ENCODE measurements at places on chromosomes 16 and 17. TPM values are rescaled to one million over a fixed set of nuclear protein-coding genes. Genes with fewer than 3 reads are reported as not detected.
A peak's percentile ranks its signal among the peaks of the same experiment; 100 is the strongest.

The HYDIN gene
- total RNA-seq = not detected

The KRTAP16-1 gene
- not detected for total RNA-seq

The CDH1 gene
- total RNA-seq = 612 TPM

The PLEKHM1 gene
- 45.4 TPM for total RNA-seq

The PLCD3 gene
- total RNA-seq = 44.4 TPM

The GAST gene
- not detected for total RNA-seq

The P2RX1 gene
- total RNA-seq = 3.9 TPM

- DNase-seq = peak; percentile 50
Measured at GRCh38 chr17:19304209-19304608, 58.3 kb downstream of the B9D1 start.

DNA sequence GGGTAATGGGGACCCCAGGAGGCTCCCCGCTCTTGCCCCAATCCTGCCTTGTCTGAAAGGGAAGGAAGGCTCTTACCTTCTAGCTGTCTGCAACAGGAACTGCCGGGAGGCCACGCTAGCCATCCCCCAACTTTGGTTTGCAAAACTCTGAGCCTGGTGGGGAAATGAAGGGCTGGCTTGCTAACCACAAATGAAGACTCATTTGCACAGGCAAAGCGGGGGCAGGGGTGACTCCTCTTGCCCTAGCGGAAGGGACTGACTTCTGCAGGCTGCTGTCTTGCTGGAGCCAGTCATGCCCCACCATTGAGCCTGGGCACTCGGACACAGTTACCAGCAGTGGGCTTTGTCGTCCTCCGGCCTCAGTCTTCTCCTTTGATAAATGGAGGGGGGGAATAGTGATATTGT, 52.6 kb downstream of the PLCG2 start:
- peak; percentile 91 for DNase-seq

DNA sequence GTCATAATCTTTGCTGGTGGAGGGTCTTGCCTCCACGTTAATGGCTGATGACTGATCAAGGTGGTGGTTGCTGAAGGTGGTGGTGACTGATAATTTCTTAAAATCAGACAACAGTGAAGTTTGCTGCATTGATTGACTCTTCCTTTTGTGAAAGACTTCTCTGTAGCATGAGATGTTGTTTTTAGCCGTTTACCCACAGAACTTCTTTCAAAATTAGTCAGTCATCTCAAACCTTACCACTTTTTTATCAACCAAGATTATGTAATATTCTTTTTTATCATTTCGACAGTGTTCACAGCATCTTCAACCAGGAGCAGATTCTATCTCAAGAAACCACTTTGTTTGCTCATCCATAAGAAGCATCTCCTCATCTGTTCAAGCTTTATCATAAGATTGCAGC, 5.9 kb downstream of the UQCRC2 start:
- no peak for DNase-seq

- DNase-seq = no peak
Measured at GRCh38 chr17:5705081-5705875, 121.0 kb upstream of the NLRP1 start.

GRCh38 chr16:85197611-85198566, 85.6 kb upstream of the CIBAR2 start:
- no peak for DNase-seq

- DNase-seq = peak; percentile 29
Measured at GRCh38 chr17:39744075-39744835, 6.5 kb downstream of the GRB7 start.

DNA sequence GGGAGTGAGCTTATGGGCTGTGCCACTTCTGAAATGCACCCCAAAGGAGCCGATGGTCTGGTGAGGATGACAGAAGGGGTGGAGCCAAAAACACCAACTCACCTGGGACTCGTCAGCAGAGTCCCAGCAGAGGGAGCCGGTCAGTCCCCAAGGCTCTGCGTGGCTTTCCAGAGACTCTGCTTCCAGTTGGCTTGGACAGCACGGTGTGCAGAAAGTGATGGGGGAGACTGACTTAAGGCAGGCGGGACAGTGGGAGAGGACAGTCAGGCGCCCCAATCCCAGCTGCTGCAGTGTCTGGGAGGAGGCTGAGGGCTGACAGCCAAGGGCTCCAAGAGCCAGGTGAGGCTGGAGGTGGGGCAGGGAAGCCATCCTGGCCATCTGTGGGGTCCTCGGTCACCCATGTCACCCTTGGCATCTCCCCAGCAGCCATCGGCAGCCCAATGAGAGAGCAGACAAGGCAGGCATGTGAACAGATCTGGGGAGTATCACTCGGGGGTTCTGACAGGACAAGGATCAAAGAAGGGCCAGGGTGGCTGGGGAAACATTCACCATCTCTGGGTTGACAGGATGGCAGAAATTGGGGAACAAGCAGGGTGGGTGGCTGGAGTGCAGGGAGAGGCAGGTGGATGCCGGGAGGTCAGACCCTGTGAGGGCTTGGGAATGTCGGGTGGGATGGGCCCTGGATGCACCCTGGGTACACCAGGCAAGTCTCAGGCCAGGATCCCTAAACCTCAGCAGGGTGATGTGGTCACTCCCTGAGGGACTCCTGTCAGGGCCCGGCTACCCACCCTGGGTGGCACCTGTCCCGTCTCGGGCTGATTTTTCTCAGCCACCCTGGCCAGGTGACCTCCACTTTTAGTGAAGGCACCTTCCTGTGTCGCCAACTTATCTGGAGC, 8.9 kb upstream of the KRTAP17-1 start:
- DNase-seq = no peak

DNA sequence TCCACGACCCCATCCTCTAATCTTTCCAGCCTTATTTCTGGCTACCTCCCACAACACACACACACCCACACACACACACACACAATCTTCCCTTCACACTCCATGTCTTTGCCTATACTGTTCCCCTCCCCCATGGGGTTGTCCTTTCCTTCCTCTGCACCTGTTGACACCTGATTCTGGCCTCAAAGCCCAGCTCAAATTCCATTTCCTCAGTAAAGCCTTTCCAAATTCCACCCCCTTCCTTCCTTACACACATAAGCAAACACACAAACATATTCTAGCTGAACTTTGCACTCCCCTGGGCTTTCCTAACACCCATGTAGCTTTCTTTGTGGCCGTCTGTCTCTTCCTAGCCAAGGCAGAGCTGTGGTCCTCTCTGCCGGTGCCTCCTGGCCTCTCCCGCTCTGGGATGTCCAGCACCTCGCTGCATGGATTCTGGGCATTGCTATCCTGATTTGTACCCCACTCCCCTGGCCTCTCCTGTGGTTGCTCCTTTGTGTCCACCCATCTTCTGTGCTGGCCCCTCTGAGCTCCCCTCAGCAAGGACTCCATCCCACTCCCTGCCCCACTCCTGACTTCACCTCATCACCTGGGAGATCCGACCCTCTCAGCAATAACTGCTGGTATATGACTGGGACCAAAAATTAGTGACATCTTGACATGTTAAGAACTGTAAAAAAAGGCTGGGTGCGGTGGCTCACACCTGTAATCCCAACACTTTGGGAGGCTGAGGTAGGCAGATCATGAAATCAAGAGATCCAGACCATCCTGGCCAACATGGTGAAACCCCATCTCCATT, 8.4 kb upstream of the SRCIN1 start:
- DNase-seq = no peak

- no peak for DNase-seq
Measured at GRCh38 chr17:16033729-16034349, 34.2 kb downstream of the TTC19 start.

All from Peyer's patch (tissue), 4 donors.